ENCODE measurements at places on chromosomes 4 and X.
A peak's percentile ranks its signal among the peaks of the same experiment; 100 is the strongest.

DNA sequence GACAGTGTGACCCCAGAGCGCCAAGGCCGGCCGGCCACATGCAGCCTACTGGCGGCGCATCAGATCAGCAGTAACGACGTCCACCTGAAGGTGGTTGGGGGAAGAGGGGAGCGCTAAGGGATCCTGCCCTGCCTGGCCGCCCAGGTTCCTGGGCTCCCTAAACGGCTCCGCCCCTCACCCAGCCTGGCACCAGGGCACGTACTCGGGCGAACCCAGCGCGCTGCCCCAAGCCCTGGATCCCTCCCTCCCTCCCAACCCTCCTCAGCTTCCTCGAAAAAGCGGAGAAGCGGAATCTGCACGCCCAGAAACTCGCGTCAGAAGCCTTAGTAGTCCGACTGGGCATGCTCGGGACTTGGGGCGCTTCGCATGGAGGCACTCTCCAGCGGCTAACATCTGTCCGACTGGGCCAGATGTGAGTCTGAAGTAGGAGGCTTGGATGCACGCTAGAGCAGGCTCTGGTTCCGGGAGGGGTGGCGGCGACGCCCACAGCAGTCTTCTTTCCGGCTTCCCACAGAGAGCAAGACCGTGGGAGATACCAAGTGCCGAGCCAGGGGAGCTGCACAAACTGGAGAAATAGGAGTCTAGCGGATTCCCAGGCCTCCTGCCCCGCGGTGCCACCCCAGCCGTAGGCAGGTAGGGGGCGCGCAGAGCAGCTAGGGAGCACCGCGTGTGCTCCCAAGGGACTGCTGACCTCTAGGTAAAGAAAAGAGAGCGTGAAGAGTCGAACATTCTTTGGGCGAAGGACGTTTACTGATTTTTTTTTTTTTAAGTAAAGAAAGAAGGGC, 114.3 kb upstream of the TEX13C start:
- DNase-seq = no peak

DNA sequence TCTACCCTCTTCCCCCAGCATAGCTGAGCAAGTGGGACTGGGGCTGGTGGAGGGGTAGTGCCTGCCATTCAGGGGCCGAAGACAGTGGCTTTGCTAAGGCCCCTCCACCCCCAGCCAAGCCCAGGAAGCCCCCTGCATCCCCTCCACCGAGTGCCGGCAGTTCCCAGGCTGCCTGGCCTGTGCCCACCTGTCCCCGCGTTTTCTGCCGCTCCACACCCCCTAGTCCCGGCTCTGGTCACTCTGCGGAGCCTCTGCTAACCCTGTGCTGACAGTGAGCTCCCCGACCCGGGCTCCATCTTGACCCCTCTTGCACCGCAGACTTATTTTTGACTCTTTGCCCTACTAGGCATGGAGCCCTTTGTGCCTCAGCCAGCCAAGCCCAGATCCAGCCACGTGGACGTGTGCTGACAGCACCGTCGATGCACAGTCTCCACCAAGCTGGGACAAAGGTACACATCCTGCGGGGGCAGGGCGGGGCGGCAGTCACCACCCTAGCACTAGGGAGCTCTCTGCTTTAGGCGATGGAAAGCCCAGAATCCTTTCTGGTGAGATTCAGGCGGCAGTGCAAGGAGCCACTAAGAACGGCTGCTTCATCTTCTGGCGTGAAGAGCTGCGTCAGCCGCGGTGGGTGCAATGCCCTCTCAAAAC, 96.6 kb downstream of the PHKA2 start:
- no peak for DNase-seq

DNA sequence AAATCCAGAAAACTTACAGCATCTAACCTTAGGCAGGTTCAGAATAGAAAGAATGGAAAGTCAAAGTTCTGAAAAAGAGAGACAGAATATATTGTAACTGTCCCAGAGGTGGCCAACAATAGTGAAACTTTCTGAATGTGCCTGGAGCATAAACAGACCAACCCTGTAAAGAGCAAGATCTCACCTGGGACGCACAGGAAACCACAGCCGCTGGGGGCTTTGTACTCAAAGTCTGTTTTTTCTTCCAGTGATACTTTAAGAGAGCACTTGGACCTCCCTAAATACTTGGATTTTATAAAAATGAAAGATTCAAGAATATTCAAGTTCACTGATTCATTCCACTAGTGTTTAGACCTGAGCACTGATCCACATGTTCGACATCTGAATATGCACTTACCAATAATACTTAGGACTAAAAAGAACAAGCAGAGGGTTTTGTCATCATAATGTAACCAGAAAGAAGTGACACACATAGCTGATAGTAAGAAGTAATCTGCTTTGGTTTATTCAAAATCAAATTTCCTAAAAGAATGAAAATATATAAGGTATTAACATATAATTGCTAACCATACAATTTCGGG, 35.3 kb downstream of the ARAP2 start:
- DNase-seq = no peak

DNA sequence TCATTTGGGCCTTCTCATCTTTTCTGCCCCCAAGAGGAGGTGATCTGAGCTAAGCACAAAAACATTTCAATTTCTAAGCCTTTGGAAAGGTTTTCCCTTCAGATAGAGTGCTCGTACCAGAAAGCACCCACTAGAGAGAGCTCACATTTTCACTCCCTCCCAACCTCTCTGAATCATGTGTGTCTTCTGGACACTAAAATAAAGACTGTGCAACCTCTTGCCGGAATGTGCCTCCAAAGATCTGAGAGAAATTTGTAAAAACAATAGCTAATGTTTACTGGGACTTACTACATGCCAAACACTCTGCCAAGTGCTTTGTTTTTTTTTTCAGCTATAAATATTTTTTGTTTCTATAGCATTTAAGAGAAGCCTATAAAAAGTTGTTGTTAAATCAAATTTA, 120.6 kb upstream of the LNX1 start:
- no peak for DNase-seq

- DNase-seq = no peak
Measured at GRCh38 chr4:58144721-58145120, 1034.5 kb upstream of the IGFBP7 start.

GRCh38 chr4:81666491-81666890, 194.8 kb upstream of the RASGEF1B start:
- DNase-seq = no peak

DNA sequence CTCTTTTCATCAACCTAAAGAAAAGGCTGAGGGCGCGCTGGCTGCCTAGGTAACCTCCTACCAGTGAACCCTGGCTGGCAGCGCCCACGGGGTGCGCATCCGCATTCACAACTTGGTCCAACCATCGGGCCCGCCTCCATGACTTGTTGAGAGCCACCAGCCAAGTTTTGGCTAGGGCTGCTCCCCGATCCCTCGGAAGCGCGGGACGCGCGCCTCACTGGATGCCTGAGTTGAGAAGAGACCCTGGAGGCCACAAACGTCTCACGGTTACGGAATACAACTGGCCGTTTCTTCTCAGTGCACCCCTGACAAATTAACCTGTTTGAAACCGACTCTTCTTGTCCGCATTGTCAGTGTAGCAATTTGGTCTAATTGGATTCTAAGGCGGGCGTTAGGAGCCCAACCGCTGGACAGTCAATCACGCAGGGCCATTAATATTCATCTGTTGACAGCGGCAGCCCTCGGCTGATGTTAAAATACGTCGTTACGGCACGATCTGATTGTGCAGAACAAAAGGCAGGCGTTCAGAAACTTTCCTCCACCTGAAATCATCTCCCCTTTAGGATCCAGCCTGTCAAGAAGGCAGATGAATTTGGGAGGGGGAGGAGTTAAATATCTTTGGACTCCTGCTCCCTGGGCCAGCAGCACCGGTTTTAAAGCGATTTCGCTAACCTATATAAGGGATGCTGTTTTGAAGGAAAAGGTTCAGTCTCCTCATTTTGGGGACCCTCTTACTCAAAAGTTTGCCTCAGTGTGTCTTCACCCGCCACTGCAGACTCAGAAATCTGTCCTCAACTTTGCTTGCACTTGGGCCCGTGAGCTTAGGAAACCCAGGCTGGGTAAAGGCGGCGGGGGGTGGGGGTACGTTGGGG, 1.2 kb downstream of the GPC3 start:
- DNase-seq = no peak

DNA sequence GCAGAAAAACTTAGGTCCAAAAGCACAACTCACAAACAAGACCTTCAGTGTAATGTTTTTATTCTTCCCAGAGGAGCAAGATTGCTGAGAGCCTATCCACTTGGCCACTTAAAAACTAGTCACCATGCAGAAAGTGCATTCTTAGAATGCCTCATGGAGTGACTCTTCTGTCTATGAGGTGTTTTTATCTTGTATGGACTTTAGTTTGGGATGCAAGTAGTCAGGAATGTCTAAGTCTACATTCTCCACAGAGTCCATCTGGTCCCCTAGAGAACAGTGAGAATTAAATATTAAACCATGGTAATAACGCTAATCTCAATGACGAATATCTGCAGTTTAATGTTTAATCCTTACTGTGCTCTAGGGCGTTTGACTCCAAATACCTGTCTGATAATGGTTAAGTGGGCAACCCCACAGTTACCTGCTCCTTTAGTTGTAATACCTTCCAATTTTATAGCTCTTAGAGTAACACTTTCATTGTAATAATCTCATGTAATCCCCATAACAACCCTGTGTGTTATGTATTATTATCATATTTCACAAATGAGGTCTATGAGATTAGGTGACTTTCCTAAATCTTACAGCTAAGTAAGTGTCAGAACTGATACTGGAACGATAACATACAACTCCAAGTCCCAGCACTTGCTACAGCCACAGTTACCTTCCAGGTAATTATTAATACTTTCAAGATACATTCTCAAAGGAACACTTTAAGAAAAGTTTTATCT, 235.6 kb upstream of the JADE1 start:
- peak; percentile 63 for DNase-seq

- DNase-seq = peak; percentile 12
Measured at GRCh38 chr4:184028561-184029374, 123.7 kb downstream of the STOX2 start.

- peak; percentile 39 for DNase-seq
Measured at GRCh38 chr4:113646442-113646822, 115.1 kb downstream of the CAMK2D start.

- no peak for DNase-seq
Measured at GRCh38 chr4:146477054-146477453, 44.7 kb downstream of the SLC10A7 start.
